ENCODE measurements at places on chromosomes 2 and 18. TPM values are rescaled to one million over a fixed set of nuclear protein-coding genes. Genes with fewer than 3 reads are reported as not detected.

DNA sequence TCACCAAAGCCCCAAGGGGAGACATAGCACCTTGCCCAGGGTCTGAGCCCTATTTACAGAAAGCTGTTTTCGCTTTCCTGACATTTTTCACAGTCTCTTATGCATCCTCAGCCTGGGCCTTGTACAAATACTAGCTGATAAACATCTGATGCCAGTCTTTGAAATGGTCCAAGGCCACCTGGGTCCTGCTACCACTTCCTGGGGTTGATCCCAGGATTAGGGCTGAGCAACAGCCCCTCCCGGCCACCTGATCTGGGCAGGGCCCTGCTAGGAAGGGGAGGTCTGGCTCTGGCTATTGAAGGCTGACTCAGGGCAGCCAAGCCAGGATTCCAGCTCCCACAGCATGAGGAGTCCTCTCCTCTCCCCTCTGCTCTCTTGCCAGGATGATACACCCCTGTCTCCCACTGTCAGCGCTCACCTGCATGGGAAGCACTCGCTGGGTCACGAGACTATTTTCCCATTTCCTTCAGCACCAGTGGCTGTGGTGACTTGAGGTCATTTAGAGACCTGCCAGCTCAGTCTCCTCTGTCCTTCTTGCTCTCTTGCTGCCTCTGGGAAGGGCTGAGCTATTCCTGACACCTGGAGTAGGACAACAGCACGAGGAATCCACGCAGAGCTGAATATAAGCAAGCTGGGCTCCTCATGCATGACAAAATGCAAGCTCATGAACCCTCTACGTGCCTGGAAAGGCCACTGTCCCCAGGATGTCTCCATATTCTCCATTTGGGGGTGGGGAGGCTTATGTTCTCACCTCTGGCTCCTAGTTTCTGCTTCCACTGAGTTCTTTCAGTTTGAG lies 53.0 kb upstream of the LGALSL start:
- DNase-seq, result no peak

REG1B gene
- not detected for total RNA-seq

DNA sequence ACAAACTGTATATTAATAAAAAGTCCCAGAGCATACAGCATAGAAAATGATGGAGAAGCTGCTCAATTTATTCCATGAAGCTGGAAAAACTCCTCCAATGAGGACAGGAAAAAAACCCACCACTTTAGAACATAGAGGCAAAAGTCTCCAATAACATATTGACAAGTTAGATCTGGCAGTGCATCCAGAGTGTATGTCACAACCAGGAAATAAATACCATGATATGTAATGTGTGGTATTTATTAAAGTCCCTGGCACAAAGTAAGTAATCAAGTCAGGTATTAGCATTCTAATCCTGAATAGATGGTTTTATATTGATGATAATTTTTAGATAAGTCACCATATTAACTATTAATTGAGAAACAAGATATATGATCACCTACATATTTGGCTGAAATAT lies 427.3 kb upstream of the HS6ST1 start:
- no peak for DNase-seq

- DNase-seq, result no peak
These were observed 37.4 kb downstream of the NCK2 start for GRCh38 chr2:105782123-105782522.

HTR2B gene
- total RNA-seq, result 2.6 TPM

- no peak for DNase-seq
These were observed 811 bp upstream of the SCG2 start for GRCh38 chr2:223602972-223603371.

DNA sequence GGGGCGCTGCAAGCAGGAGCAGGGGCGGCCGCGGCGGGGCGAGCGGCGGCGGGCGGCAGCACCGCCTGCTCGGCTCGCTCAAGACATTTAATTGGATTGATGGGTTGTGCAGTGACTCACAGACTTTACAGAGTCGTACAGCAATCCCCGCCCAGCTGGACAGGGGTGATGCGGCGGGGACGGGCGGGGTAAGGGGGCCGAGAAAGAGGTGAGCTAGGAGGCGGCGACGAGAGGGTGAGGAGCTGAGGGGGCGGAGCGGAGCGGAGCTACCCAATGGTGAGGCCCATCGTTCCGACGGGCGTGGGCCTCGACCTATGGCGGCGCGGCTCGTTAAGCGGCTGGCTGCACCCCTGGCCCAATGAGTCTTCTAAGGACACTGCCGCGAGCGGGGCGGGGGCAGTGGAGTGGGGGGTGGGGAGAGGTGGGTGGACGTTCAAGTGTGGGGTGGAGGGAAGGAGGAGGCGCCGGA lies 97.1 kb upstream of the SERTAD2 start:
- DNase-seq, result peak; percentile 100

- peak; percentile 71 for DNase-seq
These were observed 786 bp upstream of the TMEM200C start for GRCh38 chr18:5895876-5896740.

DNA sequence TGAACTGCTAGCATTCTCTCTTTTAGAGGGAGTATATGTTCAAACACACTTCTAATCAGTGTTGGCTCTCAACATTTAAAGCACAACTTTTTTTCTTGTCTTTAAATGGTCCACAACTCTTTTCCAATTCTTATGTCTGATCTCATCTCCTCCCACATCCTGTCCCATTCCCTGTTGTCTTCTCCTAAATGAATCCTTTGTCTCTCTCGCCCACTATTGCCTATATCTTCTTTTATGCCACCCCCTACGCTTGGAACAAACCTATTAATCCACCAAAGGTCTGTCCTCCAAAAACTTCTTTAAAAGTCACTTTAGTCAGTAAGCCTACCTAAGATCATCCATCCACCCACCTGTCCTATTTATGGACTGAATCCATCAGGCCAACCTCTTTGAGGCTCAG lies 235.5 kb upstream of the SMAD7 start:
- no peak for DNase-seq

ASB18 gene
- total RNA-seq, result not detected

GRCh38 chr2:54629914-54630857 lies 93.3 kb upstream of the EML6 start:
- peak; percentile 71 for DNase-seq
